ENCODE measurements at places on chromosomes 12 and 14. TPM values are rescaled to one million over a fixed set of nuclear protein-coding genes. Genes with fewer than 3 reads are reported as not detected.

DNA sequence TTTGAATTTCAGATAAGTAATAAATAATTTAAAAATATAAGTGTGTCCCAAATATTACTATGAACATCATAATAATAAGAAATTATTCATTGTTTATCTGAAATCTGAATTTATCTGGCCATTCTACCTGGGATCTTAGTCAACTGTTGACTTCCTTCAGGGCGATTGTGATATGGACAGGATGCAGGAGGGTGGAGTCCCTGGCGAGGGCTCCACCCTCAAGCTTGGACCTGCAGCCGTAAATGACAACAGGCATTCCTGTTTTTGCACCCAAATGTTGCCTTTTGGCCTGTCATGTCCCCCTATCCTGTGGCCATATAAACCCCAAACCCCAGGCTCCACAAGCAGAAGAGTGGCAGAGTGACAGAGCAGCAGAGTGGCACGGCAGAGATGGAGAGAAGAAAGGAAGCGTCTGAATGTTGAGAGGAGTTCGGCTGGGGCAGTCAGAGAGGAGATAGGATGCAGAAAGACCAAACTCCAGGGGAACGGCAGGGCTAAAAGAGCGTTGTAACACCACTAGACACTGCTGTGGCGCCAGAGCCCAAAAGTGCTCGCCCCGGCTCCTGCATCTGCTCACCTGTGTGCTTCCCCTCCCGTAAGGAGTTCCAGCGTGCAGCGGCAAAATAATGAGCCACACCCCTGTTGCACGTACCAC lies 39.4 kb upstream of the FUT8 start:
- no peak for DNase-seq

- no peak for DNase-seq
These were observed 92.3 kb upstream of the EVL start for GRCh38 chr14:99972748-99973466.

DNA sequence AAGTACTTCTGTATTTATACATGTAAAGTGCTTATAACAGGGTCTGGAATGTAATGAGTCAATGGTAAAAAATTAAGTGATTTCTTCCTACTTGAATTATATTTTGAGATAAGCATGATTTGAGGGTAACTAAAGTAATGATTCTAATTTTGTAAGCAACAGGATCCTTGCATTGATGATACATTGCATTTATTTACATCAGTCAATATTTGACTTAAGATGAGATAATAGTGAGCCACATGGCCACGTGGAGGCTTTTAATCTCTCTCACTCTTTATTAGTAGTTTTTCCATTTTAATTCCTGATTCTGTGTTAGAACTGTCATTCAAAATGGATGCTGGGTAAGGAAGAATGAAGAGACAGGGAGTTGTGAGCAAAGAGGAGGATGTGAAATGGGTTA lies 298.1 kb upstream of the PRICKLE1 start:
- DNase-seq, result no peak

ISM2 gene
- polyA plus RNA-seq, result not detected

PA2G4 gene
- polyA plus RNA-seq, result 249 TPM

DNA sequence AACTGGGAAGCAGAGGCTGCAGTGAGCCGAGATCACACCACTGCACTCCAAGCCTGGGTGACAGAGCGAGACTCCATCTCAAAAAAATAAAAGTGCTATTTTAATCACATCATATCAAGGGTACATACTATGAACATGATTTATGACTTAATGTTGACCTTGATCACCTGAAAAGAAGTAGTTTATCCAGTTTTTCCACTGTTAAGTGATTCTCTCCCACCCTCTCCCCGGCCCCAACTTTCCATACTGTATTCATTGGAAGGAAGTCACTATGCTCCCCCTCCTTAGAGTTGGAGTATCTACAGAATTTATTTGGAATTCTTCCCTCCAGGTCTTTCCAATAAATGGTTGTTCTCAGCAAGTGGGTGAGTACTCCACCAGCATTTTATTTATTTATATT lies 3.0 kb upstream of the PRMT5 start:
- no peak for DNase-seq

DNA sequence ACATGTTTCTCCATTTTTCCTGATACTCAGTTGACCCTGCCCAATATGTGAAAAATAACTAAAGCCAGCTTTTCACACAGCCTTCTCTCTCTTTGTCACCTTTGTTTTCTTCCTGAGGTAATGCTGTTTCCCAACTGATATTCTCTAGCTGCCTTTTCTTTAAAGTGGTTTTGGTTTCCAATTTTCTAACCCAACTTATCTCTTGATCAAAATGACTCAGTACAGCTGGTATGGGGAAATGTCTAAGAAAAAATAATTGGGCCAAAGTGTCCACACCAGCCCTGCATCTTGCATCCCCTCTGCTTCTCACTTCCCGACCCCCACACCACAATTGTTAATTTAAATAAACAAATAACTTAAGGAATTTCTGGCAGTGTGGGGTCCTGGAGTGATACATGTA lies 193.8 kb downstream of the SYT1 start:
- no peak for DNase-seq

GRCh38 chr12:50453872-50454271 lies 50.9 kb upstream of the DIP2B start:
- DNase-seq, result no peak

ASB2 gene
- 4.8 TPM for polyA plus RNA-seq

DNA sequence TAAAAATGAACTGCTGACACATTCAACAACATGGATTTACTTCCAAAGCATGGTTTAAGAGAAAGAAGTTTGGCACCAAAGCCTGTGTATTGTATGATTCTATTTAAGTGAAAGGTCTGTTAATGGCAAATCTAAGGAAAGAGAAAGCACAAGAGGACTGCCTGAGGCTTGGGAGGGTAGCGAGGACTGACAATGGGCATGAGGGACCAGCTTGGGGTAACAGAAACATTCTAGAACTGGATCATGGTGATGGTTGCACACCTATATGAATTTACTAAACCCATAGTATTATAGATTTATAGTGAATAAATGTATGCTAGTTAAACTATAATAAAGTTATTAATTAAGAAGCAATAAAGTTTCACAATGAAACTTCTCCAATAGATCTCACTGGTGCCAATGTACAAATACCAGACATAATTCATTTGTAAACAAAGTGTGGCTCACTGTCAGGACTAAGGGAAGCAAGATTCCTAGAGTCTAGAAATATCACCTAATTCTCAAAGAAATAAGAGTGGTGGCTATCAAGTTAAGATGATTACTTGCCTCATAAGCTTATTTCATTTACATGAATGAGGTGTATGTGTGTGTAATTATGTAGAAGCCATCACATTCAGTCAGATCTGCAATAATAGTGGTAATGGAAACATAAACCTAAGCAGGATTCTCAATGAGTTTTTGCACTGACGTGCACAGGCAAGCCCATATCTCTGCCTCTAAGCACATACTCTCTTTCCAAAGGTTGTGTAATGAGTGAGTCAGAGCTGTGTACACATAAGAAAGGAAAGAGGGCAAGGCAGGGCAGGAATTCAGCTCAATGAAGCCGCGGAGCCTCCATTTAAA lies 353.4 kb downstream of the KCNH5 start:
- DNase-seq, result no peak

DNA sequence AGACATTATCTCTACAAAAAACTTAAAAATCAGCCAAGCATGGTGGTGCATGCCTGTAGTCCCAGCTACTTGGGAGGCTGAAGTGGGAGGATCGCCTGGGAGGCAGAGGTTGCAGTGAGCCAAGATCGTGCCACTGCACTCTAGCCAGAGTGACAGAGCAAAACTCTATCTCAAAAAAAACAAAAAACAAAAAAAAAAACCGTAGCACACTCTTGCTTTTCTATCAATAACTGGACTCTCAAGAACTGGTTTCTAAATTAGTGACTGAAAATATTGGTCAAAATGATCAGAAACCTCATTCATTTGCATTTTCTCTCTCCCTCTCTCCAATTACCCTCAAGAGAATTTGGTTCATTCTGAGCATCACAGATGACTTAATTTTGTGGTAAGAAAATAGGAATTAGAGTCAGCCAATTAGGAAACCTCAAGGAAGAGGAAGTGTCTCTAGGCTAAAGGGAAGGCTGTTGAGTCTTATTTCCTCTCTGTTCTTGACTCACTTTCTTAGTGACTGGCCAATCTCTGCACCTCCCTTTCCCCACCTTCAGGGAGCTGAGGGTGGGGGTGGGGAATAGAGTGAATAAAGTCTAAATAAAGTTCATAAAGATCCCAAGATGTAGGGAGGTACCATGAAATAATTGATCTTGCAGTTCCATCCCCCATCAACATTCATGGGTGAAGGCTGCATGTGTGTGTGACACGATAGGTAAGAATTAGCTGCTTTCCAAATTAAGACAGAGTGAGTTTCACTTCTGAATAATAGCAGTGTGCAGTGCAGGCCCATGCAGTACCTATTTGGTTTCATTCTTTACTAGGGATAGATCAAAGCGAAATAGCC lies 6.8 kb upstream of the PSMA6 start:
- DNase-seq, result no peak

DNA sequence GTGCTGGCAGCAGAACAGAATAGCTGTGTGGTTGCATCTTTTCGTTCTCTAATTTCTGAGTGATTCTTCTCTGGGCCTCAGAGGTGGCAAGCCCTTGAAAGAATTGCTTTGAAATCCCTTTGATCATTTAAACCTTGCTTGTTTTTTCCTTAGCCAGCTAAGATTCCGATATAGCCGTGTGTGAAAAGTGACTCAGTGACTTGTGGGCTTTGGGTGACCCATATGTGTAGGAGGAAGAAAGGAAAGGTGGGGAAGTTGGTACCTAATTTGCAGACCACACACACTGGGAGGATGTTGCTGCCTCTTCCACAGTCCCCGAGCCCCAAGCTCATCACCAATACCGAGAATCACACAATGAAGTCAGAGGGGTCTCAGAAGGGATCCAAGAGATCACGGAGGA lies 18.8 kb downstream of the SLC24A4 start:
- DNase-seq, result no peak

DNA sequence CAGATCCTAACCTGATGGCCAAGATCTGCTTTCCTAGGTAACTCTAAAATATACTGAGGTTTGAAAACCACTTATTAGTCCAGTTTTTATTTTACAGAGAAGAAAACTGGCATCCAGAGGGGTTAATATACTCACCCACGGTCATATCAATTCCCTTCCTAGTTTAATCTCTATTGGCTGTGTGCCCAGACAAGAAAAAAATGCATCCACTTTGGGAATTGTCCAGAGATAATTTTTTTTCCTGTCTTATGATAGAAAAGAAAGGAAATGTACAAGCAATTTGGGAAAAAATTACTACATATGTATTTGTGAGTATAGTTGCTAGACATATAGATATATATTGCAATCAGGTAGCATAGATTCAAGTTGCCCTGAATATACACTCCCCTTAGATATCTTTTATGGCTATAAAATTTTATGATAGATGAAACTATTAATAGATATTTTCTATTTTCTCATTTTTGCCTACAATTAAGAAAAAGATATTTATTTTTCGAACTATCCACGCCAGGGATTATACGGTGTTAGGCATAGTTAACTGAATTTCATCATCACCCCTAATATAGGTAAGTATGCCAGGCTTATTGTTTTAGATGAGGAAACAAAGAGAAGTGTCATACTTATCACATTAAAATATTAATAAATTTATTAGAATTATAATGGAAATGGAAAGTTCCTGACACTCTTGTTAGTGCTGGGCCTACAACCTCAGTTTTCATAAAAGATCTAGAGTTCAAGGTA lies 100.5 kb upstream of the SLC38A2 start:
- no peak for DNase-seq

CCDC38 gene
- polyA plus RNA-seq, result not detected

GRCh38 chr14:40679256-40679655 lies 927.4 kb upstream of the LRFN5 start:
- DNase-seq, result no peak

DNA sequence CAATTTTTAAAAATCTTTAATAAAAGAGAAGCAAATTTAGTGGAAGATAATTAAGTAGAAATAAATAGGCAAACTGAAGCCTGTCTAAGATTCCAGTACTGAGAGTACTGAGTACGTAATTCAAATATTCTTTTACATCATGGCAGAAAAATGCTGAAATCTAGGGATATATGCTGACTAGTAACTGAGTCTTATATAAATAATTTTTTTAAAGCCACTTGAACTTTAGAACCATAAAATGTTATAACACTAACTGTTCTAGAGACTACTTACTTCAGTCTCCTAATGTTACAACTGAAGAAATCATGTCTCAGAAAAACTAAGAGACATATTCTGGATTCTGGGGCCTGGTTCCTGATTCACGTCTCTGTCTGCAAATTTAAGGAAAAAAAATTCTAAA lies 230.6 kb upstream of the PLEKHG7 start:
- DNase-seq, result no peak

DNA sequence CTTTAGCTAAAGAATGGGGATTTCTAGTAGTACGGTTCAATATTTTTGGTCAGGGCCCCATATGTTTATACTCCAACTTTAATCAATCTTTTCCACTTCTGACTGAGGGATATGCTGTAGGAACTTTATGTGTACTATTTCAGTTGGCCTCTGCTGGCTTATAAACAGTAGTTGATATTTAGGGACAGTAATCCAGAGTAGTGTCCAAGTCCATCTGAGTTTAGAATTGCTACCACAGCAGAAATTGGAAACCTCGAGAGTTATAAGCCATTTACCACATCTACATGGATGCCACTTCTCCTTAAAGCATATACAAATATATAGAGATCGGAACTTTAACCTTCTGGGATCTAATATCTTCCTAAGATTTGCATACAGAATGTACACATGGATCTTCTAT lies 11.6 kb downstream of the LPCAT3 start:
- DNase-seq, result no peak

DNA sequence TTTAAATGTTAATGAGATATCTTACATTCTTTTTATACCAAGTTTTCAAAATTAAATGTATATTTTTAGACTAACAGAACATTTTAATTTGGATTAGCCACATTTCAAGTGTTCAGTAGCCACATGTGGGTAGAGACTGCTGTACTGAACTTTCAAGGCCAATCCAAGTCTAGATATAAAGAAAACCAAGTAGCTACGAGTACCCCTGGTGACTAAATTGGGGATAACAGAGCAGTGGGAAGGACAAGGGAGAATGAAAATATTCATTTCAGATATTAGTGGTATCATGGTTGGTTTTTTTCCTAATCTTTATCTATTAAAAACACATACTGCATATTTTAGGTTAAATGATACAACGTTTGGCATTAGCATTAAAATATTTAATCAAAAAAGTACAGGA lies 69.4 kb upstream of the RHOJ start:
- no peak for DNase-seq

GRCh38 chr12:95291501-95291900 lies 73.9 kb downstream of the VEZT start:
- no peak for DNase-seq

OTOGL gene
- not detected for polyA plus RNA-seq

GPRC5A gene
- not detected for polyA plus RNA-seq

Data from CD8-positive, alpha-beta memory T cell (primary cell).